ENCODE measurements at places on chromosomes 1 and 21.

DNA sequence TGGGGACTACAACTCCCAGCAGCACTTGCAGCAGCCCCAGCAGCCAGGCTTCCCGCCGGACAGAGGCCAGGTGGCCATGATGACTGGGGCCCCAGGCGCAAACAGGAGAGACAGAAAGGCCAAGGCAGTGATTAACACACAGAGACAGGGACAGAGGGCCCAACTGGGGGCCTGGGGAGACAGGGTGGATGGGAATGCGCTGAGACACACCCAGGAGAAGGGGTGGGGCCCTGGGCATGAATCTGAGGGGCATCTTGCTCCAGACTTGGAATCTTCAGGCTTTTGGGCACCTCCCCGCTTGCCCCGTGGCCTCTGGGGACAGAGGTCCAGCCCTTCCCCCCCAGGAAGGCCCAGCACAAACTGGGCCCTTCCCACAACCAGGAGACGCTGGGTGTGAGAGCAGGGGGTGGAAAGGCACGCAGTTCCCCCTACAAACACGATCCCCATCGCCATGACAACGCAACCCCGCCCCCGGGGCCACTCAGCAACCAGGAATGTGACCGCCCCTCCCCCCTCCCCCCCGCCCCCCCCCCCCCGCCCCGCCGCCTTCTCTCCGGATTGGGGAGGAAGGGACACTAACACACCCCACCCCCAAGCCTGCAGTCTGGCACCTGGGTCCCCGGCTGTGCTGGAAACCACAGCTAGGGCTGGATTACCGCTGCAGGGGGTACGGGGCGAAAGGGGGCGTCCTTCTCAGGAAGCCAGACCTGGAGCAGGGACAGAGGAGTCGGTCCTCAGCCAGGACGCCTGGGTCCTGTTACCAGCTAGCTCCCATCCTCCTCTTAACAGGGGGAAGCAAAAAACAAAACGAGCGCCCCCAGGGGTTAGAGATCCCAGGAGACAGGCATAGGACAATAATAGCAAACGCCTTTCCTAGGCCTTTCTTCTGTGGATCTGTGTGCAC, 4.5 kb downstream of the HDGF start:
- peak; percentile 12 for DNase-seq

DNA sequence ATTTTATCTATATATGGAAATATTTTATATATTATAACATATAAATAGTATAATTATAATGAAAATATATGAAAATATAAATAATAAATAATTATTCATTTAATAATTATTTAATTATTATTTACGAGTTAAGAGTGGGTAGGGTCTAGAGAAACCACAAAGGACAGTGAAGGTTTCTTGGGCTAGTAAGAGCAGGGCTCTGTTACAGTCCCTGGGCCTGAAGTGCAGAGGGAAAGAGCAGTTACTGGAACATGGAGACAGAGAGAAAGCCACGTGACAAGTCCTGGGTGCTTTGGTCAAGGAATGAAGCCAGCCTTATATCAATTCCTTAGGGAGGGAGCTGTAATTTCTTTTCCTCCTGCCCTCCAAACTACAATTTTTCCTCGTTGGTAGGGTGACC, 117.2 kb upstream of the OLIG2 start:
- DNase-seq, result no peak

GRCh38 chr1:56477164-56478111, 101.9 kb downstream of the PLPP3 start:
- no peak for DNase-seq

DNA sequence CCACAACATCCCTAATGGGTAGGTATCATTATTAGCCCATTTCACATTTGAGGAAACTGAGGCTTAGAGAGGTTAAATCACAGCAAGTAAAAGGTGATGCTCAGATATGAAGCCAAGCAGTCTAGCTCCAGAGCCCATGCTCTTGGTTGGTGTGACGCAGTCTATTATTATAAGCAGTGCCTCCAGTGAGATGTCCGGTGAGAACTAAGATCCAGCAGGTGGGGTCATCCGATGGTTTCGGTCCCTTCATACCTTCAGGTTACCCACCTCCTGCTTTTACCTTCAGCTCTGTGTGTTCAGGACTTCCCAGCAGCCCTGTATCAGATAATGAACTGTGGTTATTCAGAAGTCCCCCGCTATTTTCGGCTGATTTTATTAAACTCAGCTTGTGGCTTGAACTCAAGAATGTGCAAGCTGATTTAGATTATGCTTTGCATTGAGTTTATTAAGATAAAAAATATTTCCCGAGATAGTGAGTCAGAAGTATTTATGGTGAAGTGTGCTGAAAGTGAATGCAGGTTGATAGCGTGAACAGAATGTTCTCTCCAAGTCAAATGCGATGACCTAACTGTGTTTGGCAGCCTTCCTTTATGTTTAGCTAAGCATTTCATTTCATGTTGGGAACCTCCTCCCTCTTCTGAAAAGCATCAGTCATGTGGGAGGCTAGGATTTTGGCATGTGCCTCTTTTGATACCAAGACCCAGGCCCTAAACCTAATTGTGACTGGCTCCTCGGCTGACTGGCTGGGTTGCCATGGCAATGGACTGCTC, 160.9 kb upstream of the UBE2U start:
- peak; percentile 42 for DNase-seq

GRCh38 chr1:91676030-91676429, 175.4 kb downstream of the CDC7 start:
- DNase-seq, result no peak

DNA sequence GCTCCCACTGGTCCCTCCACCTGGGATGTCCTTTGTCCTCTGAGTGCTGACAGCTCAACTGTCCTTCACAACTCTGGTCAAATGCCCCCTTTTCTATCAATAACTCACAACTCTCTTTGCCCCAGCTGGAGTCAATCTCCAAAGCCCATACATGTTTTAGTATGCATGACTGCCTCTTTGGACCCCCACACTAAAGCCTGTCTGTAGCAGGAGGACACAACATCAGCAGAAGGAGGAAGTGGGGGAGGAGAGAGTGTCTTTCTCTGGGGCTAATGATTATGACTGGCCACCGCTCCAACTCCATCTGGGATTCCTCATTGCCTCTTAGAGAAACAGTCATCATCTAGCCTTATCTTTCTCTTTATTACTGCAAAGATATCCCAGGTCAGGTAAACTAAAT, 186.6 kb upstream of the FGGY start:
- DNase-seq, result no peak

DNA sequence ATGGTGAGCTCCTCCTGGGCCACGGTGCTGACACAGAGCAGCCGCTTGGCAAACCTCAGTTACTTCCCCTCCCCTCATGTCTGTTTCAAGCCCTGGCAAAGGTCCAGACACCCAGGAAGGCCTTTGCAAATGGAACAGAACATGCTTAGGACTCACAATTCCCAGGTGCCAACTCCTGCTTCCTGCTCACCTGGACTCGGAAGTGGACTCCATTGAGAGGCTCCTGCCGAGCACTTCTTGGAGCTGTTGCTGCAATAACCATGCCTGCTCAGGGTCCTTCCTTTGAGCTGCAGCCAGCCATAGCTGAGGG, 10.7 kb downstream of the DCST2 start:
- peak; percentile 47 for DNase-seq

DNA sequence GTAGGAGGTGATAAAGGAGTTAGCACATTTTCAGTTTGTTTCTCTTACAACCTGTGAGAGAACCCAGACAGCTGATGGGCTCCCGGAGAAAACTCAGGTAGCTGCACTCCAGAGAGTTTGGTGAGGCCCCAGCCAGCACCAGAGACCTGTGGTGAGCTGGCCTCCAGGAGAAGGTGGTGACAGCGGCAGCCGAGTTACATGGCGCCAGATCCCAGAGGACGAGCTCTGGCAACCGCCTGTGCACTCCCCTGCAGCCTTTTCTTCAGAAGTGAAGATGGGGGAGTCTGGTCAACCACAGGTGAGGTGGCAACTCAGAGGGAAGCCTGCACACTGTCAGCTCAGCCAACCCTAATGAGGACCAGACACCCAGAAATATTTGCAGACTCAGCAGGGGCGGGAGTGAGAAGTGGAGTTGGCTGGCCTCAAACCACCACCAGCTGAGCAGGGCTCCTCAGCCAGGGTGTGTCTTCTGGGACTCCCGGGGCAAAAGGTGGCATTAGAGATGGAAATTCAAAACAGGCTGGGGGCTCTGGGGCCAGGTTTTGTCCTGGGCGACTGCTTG, 209.7 kb downstream of the SETD4 start:
- no peak for DNase-seq

- no peak for DNase-seq
Observed at GRCh38 chr1:14061722-14062121, 361.7 kb downstream of the PRDM2 start.

GRCh38 chr1:208105756-208106155, 138.4 kb downstream of the PLXNA2 start:
- no peak for DNase-seq

GRCh38 chr1:36919491-36920145, 114.7 kb downstream of the GRIK3 start:
- no peak for DNase-seq

DNA sequence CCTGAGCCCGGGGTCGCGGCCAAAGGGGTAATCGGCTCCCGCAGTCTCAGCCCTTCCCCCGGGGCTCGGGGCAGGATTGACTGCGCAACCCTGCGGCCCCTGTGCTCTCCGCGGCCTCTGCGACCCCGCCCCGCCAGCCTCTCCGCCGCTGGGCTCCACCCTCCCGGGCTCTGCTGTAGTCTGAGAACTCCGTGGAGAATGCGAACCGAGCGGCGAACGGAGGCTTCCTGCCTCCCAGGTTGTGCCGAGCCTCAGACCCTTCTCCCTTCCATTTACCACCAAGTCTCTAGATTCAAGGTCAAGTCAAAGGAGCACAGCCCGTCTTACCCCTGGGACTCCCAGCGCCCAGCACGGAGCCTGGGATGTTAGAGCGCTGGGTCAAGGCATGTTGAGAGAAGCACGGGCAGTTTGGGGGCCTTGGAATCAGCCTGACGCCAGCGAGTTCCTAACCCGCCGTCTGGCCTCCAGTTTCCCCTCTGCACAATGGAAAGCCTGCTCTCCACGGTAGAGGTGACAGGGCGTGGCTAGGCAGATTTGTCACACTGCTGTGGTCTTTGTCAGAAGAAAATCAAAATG, 3.0 kb downstream of the ATP2B4 start:
- DNase-seq, result peak; percentile 11

GRCh38 chr1:45822644-45823043, 19.2 kb downstream of the MAST2 start:
- no peak for DNase-seq

GRCh38 chr1:41380979-41381691, 19.9 kb downstream of the FOXO6 start:
- peak; percentile 93 for DNase-seq

GRCh38 chr1:173258479-173259264, 51.5 kb upstream of the TNFSF4 start:
- no peak for DNase-seq

DNA sequence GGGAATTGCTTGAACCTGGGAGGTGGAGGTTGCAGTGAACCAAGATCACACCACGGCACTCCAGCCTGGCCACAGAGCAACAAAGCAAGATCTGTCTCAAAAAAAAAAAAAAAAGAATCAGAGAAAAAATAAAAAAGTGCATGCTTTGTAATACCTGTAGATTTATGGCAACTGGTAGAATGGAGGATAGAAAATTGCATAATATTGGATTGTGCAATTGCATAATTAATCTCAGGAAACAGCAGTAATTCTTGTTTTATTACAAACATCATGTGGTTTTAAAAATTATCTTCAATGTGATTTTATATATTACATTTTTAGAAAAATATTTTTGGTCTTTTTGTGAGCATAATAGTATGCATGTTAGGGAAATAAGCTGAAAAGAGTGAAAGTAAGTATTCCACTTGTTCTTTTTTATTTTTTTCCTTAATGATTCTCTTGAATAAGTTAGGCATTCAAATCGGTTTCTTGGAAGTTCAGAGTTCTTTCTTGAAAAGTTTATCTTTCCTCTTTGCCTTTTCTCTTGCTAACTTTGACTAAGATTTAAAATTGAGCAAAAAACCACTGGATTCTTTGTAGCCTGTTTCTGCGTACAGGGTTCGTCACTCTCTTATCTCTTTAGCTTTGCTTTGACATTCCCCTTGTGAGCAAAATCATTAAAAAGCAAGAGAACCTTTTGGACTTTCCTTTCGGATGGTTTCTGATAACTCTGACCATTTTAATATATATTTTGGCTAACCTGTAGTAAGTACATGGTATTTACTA, 127.5 kb upstream of the ADAMTS5 start:
- DNase-seq, result no peak

GRCh38 chr1:205188098-205188497, 23.4 kb downstream of the DSTYK start:
- no peak for DNase-seq

DNA sequence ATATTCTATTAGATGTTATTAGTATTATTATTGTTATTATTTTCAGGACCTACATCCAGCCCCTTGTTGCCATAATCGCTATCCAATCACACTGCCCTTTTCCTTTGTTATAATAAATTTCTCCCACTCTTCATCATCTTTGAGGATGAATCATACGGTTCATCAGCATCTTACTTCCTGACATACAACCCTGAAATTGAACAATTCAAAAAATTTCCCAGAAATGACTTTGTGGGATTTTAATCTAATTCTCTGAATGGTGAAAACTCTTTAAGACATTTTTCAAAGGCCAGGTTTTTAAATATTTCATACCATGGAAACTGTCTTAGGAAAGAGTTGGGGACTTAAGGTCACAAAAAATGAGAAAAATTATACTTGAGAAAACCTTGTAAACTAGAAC, 353.5 kb downstream of the ST6GALNAC3 start:
- DNase-seq, result no peak
